ENCODE measurements at places on chromosomes 4 and X.

DNA sequence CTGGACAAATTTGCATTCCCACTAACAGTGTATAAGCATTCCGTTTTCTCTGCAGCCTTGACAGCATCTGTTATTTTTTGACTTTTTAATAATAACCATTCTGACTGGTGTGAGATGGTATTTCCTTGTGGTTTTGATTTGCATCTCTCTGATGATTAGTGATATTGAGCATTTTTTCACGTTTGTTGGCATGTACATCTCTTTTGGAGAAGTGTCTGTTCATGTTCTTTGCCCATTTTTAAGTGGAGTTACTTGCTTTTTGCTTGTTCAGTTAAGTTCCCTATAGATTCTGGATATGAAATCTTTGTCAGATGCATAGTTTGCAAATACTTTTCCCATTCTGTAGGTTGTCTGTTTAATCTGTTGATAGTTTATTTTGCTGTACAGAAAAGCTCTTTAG lies 68.8 kb downstream of the ADAMTS3 start:
- DNase-seq: no peak

- no peak for DNase-seq
Measured at GRCh38 chrX:69278031-69278687, 112.9 kb upstream of the PJA1 start.

- DNase-seq: no peak
Measured at GRCh38 chr4:153788051-153788412, 851 bp downstream of the SFRP2 start.

DNA sequence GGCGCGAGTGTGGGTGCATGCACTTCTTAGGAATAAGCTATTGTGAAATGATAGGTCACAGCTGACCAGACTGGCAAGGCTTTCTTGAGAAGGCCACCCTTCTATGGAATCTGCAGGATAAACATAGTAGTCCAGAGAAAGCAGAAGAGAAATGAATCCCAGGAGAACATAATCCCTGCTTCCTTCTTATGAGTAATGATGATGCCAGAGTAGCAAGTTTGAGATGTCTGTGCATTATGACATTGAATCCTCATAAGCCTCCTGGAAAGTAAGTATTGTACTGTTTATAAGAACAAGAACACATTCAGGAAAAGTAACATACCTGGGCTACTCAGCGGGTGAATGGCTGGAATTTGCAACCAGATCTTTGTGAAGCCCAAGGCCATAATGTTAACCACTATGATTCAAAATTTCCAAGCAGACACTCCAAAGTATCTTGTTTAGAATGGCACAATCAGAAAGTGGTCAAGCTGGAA lies 272.1 kb upstream of the HS3ST1 start:
- no peak for DNase-seq

- DNase-seq: no peak
Measured at GRCh38 chrX:44400588-44400987, 57.1 kb upstream of the EFHC2 start.

- no peak for DNase-seq
Measured at GRCh38 chrX:138710866-138711341, 613 bp downstream of the FGF13 start.

- DNase-seq: no peak
Measured at GRCh38 chr4:182188622-182189021, 54.6 kb upstream of the TENM3 start.

GRCh38 chr4:89303814-89304388 lies 3.7 kb downstream of the GPRIN3 start:
- peak; percentile 30 for DNase-seq

DNA sequence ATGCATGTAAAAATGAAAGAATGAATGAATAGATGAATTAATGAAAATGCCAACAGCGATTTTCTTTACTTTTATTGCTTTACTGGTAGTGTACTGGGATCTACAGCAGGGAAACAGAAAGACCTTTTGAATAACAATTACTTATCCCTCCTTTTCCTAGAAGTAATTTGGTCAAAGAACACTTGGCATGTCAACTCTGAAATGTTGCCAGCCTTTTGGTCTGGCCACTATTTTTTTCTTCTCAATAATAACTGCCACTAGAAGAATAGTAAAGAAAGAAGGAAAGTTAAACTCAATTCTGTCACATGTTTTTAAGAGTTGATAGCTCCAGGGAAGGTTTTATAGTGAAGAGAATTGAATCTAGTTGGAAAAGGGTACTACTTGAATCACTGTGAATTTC lies 52.9 kb downstream of the EPHA5 start:
- no peak for DNase-seq

DNA sequence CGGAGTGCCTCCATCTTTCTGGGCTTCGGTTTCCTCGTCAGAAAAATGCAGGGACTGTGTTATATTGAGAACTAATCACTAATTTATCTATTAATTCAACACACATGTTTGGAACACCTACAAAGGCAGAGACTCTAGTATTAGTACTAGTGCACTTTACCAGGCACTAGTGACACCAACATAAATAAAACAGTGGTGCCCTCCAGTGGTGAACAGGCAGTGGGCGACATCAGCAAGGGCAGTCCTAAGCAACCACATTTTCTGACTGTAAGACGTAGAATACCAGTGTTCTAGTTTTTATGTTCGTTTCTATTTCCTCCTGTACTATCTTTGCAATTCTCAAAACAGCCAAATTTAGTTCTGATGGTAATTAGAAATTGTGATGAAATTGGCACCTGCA lies 69.1 kb upstream of the UCP1 start:
- peak; percentile 50 for DNase-seq

DNA sequence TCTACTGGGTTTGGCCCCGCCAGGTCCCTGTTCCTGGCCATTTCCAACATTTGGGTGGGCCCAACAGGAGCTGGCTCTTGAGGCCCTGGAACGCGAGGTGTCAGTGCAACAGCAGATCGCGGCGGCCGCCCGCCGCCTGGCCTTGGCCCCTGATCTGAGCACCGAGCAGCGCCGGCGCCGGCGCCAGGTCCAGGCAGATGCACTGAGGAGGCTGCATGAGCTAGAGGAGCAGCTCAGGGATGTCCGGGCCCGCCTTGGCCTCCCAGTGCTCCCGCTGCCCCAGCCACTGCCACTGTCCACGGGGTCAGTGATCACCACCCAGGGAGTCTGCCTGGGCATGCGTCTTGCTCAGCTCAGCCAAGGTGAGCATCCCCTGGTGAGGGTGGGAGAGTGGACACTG lies 5.5 kb downstream of the CCDC120 start:
- no peak for DNase-seq

DNA sequence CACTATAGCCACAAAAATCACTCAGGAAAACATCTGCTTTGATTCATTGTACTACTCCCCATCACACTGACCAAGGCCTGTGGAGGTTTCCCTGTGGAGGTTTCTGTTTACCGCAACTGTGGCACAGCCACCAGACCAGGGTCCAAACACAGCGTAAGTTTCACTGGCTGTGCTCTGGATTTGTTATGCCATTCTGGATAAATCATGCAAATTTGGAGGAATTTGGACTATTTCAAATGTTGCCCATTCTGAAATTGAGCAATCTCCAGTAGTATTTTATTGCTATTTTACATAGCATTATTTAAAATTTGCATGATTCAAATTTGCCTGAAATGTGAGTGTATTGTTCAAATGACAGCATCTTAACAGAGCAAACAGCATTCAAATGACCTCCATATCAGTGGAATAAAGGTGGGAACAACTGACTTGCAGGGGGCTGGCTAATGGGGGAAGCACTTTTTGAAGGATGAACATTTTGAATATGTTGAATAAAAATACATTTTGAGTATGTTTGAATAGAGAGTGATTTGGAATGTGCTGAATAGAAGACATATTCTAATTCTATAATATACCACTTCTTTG lies 66.1 kb upstream of the ACSL1 start:
- no peak for DNase-seq

- DNase-seq: no peak
Measured at GRCh38 chrX:25105221-25105620, 89.5 kb upstream of the ARX start.

GRCh38 chrX:48974574-48974973 lies 2.9 kb upstream of the KCND1 start:
- no peak for DNase-seq

DNA sequence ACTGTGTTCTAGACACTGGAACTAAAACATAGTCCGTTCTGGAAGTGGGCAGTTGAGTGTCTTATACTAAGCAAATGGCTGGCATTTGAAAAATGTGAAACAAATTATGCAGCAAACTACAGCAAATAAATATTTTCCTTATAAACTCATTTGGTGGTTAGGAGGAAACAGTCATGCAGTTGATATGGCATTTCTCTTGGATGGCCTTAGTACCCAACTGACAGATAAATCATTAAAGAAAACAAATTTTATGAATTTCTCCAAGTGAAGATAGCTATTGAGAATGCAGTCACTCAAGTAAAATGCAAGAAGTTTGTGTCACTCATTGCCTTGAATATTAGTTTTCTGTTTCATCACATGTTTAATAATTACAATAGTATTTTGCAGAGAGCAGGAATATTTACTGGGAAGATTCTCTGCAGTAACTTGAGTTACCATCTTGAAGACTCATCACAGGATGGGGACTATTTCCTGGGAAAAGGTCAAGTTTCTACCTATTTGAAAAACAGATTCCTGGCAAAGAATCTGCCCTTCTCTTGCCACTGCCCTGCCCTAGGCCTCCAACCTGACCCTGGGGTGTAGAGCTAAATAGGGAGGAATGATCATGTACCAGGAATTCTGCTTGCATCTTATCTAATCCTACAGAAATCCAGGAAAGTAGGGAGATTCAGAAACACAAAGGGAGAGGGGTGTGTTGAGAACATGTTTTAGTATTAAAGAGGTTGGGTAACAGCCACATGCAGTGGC lies 105.9 kb downstream of the SH3RF1 start:
- DNase-seq: no peak

GRCh38 chr4:37219990-37220389 lies 24.6 kb upstream of the NWD2 start:
- no peak for DNase-seq

GRCh38 chr4:98508829-98509598 lies 149.4 kb downstream of the TSPAN5 start:
- DNase-seq: no peak

- DNase-seq: no peak
Measured at GRCh38 chr4:146844761-146845160, 100.9 kb downstream of the TTC29 start.

DNA sequence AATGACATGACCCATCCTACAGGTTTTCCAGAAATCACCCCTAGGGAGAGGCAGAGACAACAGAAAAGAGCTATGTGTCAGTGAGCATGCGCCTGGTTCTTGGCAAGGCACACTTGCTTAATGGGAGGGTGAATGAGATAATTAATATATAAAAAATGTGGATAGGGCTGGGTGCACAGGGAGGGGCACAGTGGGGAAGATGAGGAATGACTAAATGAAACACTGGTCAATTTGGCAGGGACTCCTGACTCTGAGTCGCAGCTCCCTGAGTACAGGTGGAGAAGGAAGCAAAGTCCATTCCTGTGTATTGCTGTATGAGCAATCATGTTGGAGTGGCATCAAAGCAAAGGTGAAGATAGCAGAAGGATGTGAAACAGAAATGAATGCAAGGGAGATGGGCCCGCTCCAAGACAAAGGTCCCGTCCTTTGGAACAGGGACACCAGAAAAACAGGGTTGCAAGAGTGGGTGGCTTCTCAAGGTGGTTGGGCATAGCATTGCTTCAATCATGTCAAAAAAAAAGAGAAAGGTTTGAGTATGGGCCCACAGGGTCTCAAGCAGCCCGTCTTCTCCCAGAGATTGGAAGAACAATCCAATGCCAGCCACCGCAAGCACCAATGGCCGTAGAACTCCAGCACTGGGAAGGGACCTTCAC lies 278.4 kb upstream of the AGTR2 start:
- no peak for DNase-seq

- no peak for DNase-seq
Measured at GRCh38 chr4:109419679-109420078, 13.9 kb upstream of the SEC24B start.

GRCh38 chr4:1763070-1763549 lies 30.0 kb upstream of the FGFR3 start:
- DNase-seq: no peak

- peak; percentile 56 for DNase-seq
Measured at GRCh38 chr4:8228319-8229250, 29.5 kb downstream of the SH3TC1 start.

Data from NCI-H2029 treated with DMSO at 0.1 percent for 48 hours (cell line).